ENCODE measurements at places on chromosomes 1 and 21.

DNA sequence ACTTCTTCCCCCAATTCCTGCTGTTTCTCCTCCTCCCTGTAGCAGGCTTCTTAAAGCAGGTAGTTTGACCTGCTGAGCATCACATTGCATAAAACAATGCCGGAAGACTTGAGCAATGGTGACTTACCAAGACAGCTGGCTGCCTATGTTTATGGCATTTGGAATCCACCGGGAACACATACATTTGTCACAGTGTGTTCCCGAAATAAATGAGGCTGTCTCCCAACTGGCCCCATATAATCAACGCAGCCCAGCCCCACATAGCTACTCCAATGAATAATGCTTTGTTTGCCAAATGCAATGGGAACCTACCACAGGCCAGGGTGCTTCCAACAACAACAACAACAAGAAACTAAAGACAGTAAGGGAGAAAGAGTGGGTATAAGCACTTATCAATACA lies 186.1 kb upstream of the MAP1LC3C start:
- DNase-seq = no peak

DNA sequence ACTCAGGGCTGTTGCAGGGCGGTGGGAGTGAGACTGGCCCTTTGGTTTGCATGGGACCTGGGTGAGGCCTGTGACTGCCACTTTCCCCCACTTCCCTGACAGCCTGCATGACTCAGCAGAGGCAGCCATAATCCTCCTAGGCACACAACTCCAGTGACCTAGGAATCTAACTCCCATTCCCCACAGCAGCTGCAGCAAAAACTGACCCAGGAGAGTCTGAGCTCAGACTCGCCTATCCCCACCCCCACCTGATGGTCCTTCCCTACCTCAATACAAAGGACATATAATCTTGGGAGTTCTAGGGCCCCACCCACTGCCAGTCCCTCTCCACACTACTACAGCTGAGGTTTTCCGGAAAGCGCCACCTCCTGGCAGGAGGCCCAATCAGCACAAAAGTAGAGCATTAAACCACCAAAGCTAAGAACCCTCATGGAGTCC lies 26.7 kb downstream of the NDC1 start:
- DNase-seq = no peak

DNA sequence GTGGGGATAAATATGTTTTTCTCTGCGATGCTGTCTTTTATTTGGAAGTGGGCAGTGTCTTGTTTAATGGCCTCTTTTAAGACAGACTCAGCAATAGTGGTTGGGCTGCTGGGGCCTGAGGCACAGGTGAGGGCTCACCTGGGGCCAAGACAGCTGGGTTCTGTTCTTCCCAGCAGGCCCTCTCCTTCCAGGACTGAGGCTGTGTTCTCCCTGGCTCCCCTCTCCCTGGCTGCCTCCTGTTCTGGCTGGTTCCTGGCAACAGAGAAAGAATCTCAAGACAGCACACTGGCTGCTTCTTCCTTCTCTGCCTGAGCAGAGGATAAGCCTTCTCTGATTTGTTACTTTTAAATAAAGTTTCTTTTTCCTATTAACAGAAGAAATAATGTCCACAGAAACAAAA lies 7.4 kb upstream of the GRHL3 start:
- no peak for DNase-seq

DNA sequence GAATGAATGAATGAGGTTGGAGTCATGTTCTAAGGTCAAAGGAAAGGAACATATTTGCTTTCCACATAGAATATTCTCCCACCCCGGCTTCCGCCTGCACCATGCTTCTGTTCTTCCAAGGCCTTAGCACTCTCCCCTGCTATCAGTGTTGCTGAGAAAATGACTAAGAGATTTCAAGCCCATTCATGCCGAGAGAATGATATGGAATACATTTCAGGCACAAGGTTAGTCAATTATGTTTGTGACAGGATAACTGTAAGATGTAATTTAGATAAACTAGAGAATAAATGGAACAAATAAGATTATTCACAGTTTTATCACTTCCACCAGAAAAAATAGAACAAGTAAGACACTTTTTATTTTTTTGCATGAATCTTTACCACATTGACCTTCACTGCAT lies 122.6 kb downstream of the PLD5 start:
- DNase-seq = no peak

DNA sequence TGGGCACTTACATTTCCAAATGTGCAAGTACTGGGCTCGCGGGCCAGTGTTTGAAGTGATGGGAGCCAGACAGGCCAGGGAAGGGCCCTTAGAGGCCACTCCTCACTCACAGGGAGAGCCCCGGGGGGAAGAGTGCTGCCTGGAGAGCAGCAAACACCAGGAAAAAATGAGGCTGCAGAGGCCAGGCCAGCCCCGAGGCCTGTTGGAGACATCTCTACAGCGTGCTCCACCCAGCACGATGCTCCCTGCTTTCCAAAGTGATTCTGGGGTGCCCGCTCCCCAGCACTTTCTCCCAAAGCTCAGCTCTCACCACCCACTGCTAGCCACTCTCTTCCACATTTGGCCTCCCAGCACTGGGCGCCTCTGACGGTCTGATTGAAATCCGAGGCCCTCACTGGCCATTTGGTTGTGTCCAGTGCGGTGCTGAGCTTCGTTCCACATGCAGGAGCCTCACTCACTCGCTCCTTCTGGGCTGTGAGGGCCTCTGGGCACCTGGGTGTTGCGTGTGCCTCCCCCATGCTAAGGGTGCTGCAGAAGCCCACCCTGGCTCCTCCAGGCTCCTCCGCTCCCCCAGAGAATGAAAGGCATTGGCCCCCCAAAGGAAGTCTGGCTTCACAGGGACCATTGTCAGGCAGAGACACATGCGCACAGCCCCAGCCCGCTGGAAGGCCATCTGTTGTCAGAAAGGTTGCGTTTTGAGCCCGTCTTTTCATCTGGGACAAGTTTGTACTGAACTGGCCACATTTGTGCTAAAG lies 385.4 kb upstream of the VAMP3 start:
- no peak for DNase-seq

DNA sequence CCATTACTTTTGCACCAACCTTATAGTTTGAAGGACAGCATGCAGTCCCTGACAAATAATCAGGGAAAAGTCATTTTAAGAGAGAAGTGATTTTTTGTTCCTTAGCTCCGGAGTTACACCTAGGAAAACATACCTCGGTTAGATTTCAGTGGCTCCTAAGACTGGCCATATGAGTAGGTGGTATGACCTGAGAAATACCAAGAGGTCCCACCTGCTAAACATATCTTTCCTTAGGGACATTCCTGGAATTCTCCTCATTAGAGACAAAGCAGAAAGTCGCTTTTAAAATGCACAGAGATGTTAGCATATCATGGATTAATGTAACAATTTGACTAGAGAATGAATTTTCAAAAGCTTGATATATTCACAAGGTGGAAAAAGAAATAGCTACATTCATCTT lies 84.2 kb upstream of the RNPC3 start:
- DNase-seq = no peak

GRCh38 chr1:89995598-89996449 lies 914 bp downstream of the ZNF326 start:
- DNase-seq = no peak

GRCh38 chr1:61434276-61434675 lies 290.7 kb downstream of the TM2D1 start:
- DNase-seq = no peak

- peak; percentile 79 for DNase-seq
These were observed 618 bp downstream of the TRAPPC10 start for GRCh38 chr21:44012474-44013379.

- DNase-seq = peak; percentile 55
These were observed 243.0 kb downstream of the TOMM20 start for GRCh38 chr1:234885601-234886000.

DNA sequence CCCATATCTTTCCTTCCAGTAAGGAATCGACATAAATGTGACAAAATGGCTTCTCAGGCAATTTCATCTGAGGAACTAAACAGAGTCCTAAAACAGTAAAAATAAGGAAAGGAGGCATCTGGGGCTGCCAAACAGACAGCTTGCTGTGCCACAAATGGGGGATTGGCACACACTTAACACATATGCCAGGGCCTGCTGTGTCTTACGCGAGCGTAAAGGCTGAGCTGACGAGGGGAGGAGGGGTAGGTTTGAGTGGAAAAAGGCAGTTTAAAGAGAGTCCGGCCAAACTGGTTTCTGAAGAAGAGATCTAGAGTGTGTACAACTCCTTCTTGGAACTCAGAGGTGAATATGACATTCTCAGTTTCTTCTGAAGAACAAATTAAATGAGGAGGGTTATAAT lies 244.1 kb upstream of the MAP1LC3C start:
- no peak for DNase-seq

DNA sequence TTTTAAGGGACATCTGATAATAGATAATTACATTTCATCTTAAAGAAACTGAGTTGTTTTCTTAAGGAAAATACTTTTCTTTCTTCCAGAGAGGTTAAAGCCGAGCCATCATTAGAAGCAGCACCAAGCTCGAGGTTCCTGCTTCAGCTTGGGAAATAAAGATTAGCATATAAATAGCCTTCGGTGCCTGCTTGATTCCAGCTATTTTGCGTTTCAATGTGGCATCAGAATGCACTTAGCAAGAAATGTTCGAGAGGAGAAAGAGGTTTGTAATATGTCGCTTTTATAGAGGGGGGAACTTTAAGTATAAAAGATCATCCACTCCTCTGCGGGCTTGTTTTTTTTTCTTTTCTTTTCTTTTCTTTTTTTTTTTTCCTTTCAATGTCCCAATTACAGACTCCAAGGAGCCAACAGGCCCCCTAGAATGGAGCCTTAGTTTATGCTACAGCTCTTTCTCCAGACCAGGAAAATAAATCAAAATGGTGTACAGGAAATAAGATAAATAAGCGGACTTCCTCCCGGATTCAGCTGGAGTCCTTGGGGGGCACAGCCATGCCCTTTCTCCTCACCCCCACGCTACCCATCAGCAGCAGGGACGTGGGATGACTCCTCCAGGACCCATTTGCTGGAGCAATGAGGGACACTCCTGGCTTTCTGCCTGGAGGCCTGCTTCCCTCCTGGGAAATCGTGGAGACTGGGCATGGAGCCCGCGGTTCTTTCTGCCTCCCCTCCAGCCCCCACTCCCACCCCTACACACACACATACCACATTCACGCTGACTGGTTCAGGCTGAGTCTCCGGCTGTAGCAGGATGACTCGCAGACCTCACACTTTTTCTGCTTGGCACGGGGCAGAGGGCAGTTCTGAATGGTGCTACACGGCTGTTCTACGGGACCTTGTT lies 131.6 kb downstream of the RRAGC start:
- peak; percentile 64 for DNase-seq

GRCh38 chr1:53183095-53183990 lies 13.3 kb upstream of the CPT2 start:
- peak; percentile 55 for DNase-seq

DNA sequence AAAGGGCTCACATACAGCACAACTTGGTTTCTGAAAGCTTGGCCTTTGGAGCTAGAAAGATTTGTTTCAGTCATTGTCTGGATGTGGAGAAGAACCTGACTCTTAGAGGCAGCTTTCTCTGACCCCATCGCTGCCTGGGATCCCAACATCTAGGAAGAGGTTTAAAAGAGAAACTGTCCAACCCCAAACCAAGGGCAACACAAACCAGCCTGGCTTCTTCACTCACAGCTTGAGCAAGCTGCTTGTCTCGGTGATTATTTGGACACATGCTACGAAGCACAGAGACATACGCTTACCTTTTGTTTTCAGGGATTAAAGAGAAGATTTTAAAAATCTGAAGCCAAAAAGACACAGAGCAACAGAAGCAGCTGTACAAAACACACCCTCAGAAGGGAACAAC lies 109.8 kb downstream of the ETS2 start:
- no peak for DNase-seq

DNA sequence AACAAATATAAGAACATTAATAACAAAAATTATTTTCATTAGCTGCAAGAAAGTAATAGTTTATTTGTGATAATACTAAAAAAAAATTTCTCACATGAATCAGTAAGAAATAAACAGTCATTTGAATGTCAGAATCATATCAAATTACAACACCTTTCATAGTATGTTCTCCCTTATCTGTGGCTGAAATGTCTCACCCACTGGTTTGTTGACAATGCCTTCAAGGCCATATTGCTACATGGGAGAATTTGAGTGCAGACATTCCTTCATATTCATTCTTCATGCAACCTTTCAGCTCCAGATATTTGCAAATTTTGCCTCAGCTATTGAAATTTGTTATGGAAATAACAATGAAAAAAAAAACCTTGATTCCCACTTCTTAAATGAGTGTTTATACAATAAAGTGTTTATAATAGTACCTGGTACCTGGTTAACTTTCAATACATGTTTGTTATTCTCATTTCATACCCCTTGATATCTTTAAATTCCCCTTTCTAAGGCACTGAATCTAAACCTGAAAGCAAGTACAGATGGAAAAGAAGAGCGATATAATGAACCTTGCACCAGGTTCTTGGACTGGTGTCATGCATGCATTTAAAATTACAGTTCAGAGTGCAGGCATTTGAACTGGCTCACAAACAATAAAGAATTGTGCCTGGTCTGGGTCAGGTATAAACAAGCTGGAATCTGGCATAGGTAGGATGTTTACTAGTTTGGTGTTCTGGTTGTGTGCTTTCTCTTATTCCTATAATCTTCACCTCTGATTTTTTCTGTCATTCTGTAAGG lies 242.2 kb upstream of the ADGRL2 start:
- no peak for DNase-seq

DNA sequence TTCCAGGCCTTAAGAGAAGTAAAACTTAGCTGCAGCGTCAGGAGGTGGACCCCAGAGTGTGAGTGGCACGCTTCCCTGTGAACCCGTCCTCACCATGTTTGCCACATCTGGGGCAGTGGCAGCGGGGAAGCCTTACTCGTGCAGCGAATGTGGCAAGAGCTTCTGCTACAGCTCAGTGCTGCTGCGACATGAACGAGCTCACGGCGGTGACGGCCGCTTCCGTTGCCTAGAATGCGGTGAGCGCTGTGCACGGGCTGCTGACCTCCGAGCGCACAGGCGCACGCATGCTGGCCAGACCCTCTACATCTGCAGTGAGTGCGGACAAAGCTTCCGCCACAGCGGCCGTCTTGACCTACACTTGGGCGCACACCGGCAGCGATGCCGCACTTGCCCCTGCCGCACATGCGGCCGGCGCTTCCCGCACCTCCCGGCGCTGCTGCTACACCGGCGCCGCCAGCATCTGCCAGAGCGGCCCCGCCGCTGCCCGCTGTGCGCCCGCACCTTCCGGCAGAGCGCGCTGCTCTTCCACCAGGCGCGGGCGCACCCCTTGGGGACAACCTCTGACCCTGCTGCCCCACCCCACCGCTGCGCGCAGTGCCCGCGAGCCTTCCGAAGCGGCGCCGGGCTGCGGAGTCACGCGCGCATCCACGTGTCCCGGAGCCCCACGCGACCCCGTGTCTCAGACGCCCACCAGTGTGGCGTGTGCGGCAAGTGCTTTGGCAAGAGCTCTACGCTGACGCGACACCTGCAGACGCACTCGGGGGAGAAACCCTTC lies 9.3 kb downstream of the ZNF672 start:
- DNase-seq = no peak

DNA sequence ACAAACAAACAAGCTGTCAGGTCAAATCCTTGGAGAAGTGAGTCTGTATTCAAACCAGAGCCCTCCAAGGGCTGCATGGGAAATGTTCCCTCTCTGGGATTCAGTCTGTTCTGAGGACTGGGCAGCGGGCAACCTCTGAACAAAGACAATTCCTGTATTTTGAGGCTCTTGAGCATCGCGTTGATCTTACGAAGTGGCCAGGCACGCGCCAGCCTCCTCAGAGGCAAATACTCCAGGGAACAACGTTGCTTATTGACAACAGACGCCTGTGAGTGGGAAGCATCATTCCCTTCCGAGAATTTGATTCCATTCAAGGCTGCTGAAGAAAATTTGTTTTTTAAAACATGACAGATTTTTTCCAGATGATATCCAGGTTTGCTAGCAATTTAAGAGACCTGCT lies 20.0 kb upstream of the TACSTD2 start:
- no peak for DNase-seq

- DNase-seq = no peak
These were observed 120.0 kb downstream of the SETD4 start for GRCh38 chr21:35940074-35940927.

GRCh38 chr1:39335216-39335615 lies 130.7 kb downstream of the MACF1 start:
- no peak for DNase-seq
